ENCODE measurements at places on chromosomes 2 and 18.

DNA sequence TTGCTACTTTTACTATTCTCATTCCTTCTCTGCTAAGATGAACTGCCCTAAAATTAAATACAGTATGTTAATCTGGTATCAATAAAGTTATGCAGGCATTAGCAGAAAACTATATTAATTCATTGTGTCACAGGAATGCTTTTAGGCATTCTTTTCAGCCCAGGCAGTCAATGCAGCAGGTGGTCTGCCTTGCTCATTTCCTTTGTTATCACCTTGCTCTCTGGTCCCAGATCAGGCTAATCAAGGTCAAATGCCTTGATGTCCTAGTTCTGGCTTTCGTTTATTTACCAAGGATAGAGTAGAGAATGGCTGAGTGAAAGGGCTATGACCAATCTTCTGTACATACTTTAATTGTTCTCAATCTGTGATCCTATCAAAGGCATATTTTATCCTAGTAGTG is 1023.6 kb downstream of the TMEM182 start:
- DNase-seq = no peak

DNA sequence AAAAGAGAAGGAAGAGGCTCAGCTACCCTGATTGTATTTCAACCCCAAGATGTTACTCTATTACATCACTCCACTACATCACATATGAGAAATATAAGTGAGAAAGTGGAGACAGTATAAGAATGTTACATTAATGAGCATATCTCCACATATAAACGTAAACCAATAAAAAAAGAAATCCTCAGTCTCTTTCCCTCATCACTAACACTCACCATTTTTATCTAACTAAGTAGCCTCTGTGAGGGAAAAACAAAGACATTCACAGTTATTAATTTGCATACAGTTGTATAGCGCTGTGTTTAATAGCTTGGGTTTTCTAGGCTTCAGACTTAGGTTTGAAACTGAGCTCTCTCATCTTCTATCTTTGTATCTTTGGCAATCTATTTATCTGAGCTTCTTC is 489.1 kb upstream of the LRRTM4 start:
- no peak for DNase-seq

- DNase-seq = no peak
Measured at GRCh38 chr2:25400169-25400568, 58.4 kb upstream of the DNMT3A start.

- DNase-seq = peak; percentile 30
Measured at GRCh38 chr2:64698668-64699444, 45.1 kb upstream of the SERTAD2 start.

DNA sequence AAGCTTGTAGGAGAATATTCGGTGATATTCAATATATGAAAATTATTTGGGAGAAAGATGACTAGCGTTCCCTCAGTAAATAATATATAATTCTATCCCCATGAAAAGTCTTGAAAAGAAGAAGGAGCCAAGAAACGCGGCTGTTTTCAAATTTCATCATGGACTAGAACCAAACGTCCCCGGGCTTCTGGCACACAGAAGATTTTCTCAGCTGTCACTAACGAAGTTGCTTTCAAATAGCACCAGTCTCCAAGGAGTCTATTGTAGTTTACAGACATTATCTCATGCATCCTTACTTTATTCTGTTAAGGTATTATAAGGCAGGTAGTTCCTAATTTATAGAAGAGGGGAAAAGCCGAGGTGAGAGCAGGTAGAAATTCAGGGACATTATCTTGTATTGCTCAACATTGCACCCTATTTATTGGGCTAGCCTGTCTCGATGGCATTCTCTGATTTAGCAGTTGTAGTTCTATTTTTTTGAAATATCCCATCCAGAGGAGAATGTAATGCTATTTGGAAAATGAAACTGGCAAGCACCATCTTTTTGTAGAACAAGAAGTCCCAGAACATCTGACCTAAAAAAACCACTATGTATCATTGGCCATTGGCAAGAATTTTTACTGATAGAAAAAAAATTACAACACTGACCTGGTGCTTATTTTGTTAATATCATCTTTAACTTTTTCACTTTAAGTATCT is 198.1 kb upstream of the RASGRP3 start:
- no peak for DNase-seq

DNA sequence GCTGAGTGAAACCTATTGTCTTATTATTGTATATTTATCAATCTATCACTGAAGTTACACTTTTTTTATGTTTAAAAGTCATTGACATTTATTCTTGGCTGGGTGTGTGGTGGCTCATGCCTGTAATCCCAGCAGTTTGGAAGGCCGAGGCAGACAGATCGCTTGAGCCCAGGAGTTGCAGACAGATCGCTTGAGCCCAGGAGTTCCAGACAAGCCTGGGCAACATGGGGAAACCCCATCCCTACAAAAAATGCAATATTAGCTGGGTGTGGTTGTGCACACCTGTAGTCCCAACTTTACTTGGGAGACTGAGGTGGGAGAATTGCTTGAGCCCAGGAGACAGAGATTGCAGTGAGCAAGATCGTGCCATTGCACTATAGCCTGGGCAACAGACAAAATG is 97.8 kb downstream of the EPC2 start:
- no peak for DNase-seq

DNA sequence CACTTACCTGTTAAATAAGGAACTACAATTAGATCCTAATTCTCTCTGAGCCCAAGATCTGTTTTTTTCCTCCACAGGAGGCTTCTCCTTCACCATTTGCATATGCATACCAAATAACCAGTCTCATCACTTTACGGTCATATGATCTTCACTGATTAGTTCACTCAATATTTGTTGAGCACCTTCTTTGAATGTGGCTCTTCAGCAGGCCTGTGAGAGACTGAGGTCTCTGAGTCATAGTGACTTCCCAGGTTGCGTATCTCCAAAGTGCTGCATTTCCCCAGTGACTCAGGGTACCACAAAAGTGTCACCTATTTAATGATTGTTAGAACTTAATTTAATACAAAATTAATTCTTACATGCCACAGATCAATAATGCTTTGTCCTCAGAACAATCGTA is 108.8 kb upstream of the TRIB2 start:
- no peak for DNase-seq

DNA sequence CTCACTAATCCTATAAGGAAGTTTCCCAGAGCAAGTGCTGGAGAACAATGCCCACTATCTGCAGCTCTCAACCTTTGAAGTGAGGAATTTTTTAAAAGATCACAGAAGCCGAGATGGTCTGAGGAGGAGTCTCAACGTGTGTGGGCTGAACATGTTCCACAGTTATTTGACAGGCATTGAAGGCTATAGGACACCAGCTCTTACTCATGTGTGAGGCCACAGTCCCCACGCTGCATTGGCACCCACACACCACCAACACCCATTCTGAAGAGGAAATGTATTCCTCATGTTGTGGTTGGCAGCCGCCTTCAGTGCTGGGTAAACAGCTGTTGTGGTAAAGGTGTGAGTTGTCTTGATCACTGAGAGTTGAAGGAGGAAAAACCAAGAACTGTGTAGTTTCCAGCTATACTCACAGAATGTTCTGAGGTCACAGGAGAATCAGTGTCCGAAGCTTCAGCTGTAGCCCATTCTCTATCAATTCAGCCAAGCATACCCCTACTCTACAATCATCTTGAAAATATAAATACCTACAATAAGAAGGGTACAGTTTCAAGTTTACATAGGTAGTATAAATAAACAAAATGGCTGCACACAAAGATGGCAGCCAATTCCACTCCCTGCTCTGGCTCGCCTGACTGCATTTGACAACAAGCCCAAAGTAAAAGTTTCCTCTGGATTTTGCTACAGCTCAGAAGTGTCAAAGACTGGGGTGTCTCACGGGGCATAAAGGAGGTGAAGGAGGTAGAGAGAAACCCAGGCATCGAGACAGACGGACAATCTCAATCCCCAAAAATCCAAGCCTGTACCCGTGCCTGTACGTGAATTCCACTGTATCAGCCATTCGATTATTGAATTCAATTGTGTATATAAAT is 12.1 kb downstream of the CD226 start:
- DNase-seq = peak; percentile 88

GRCh38 chr2:69177063-69177771 is 164.2 kb downstream of the ANTXR1 start:
- no peak for DNase-seq

- DNase-seq = no peak
Measured at GRCh38 chr2:24432735-24433134, 58.3 kb upstream of the NCOA1 start.

DNA sequence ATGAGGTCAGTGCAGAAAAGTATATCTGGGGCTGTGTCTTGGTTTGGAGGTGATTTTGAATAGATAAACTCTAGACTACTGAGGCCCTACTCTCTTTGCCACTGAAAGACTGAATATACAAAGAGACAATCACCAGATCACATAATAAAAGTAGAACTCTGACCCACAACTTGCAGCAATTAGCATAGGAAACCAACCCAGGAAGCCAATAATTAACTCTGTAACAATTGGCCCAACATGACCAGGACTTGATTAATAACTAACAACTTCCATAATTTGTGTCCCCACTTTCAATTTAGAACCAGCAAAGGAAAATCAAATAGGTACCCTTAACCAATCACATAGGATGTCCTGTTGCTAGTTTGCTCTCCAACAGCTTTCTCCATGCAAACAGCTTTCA is 1104.9 kb upstream of the CELF4 start:
- DNase-seq = no peak

GRCh38 chr2:37456479-37456878 is 112.0 kb downstream of the QPCT start:
- peak; percentile 59 for DNase-seq

DNA sequence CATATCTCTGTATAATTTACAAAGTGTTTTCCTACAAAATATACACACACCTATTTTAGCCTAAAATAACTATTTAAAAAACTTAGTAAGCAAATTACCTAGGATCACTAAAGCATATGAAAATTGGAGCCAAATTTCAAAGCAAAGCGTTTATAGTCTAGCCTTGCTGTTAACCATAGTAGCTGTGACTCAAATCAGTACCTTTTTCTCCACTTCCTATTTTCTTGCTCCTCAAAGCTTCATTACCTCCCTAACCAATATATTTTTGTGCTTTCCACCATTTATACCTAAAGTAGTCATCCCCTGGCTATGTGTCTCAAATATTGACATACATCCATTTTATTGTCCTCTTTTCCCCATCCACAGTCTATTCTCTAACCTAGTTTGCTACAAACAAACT is 73.1 kb downstream of the ERBB4 start:
- no peak for DNase-seq

DNA sequence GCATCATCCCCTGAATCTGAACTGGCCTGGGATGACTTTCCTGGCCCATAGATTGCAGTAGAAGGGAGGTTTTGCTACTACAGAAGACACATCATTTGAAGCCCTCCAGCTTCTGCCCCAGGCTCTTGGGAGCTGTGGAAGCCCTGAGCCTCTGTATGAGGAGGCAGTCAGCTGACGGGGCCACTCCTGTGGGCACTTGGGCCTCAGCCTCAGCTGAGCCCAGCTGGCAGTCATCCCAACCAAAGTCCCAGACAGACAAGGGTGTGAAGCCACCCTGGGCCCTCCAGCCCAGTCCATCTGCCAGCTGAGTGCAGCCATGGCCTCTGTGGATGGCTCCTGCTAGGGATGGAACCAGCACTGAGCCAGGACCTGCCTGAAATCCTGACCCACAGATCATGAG is 502.3 kb upstream of the HS6ST1 start:
- no peak for DNase-seq

- no peak for DNase-seq
Measured at GRCh38 chr2:101830555-101830954, 133.0 kb downstream of the MAP4K4 start.

- peak; percentile 74 for DNase-seq
Measured at GRCh38 chr2:95023222-95023597, 2.3 kb upstream of the MAL start.

DNA sequence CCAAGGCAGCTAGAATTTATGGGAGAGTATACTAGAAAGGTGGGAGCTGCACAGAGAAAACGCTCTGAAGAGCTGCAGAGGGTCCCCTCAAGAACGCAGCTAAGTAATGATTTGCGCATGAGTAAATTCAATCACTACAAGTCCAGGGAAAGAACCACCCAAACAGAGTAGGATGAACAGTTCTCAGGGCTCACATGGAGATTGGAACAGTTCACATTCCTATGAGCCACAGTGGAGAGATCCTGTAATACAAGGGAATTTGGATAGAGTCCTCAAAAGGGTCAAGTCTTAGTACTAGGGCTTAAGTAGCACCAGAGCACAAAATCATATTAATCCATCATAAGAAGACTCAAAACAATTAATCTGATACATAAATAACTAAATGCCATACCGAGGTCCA is 12.7 kb downstream of the OLA1 start:
- no peak for DNase-seq

GRCh38 chr2:9390151-9390850 is 33.0 kb downstream of the ITGB1BP1 start:
- DNase-seq = no peak

Data from CD4-positive, alpha-beta T cell treated with Interleukin-17A for 1 hour (primary cell).